ENCODE measurements at places on chromosomes 1 and 21.

GRCh38 chr1:207035877-207036551 lies 3.5 kb upstream of the C1orf116 start:
- DNase-seq = no peak

- DNase-seq = no peak
These were observed 8.4 kb downstream of the SYT11 start for GRCh38 chr1:155867766-155868165.

DNA sequence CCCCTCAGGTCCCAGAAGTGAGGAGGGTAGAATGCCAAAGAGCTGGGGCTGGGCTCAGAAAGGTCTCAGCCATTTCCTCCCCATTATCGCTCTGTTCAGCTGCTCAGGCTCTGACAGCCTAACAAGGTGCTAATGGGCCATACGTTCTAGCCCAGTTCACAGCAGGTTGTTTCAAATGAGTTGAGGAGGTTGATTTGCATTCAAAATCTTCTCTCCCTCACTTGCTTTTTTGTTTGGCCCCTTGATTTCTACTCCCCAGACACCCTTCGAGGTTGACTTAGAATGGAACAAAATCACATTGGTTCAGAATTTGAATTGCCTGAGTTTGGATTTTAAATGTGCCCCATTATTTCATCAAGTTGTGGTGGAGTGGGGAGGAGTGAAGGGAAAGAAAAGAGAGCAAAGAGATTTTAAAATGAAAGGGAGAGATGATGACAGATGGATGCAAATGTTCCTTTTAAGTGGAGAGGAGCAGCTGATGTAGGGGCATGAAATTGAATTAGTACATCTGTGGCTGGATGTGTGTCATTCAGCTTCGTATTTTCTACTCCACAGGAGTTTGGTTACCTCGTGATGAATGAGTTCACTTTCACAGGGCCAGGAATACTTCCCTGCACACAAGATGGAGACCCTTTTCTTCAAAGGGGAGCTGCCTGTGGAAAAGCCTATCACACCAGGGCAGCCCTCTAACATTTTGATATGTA lies 425.8 kb upstream of the CAMK1G start:
- DNase-seq = no peak

DNA sequence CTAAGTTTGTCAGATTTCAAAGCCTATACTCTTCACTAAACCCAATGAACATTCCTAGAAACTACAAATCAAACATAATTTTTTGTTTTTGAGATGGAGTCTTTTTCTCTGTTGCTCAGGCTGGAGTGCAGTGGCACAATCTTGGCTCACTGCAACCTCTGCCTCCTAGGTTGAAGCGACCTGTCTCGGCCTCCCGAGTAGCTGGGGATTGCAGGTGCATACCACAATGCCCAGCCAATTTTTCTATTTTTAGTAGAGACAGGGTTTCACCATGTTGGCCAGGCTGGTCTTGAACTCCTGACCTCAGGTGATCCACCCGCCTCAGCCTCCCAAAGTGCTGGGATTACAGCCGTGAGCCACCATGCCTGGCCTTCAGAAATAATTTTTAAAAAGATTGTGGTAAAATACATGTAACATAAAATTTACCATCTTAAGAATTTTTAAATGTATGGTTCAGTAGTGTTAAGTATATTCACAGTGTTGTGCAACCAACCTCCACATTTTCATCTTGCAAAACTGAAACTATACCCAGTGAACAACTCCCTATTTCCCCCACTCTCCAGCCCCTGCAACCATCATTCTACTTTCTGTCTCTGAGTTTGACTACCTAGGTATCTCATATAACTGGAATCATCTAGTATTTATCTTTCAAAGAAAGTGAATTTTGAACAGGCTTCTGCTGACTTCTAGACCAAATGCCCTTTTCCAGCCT lies 2.7 kb upstream of the CFAP141 start:
- DNase-seq = no peak

- no peak for DNase-seq
These were observed 35.7 kb upstream of the COL6A1 start for GRCh38 chr21:45945868-45946210.

- DNase-seq = no peak
These were observed 494.6 kb upstream of the RUNX1 start for GRCh38 chr21:35543746-35544145.

DNA sequence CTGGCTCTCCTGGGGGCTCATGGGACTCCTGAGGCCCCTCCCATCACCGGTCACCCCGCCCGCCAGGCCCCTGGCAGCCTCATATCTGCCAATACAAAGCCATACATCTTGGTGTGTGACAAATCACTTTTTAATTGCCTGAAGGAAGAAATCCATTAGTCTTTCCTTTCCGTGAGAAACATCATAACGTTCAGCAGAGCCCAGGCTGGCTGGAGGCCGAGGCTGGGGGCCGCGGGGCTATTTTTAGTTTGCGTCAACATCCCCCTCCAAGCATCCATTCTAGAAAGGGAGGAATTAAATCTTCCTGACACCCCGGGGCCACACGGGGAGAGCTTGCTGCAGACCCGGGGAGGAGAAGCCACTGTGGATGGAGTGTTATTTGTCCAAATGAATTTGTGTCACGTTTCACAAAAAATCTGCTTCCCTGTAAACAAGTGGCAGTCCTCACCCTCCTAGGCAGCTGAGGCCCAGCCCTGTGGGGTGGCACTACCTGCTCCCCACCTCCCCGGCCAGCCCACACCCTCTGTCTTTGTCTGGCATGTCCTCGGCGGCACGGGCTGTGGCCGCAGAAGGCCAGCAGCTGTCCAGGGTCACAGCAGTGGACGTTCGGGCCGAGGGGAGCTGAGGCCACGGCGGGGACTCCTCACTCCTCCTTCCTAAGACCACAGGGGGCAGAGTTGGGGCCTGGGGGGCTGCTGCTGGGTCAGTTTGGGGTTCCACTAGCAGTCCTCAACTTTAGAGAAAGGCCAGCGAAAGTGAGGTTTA lies 236.9 kb upstream of the VAMP3 start:
- DNase-seq = no peak

GRCh38 chr1:94741510-94741909 lies 78.6 kb upstream of the SLC44A3 start:
- DNase-seq = no peak

DNA sequence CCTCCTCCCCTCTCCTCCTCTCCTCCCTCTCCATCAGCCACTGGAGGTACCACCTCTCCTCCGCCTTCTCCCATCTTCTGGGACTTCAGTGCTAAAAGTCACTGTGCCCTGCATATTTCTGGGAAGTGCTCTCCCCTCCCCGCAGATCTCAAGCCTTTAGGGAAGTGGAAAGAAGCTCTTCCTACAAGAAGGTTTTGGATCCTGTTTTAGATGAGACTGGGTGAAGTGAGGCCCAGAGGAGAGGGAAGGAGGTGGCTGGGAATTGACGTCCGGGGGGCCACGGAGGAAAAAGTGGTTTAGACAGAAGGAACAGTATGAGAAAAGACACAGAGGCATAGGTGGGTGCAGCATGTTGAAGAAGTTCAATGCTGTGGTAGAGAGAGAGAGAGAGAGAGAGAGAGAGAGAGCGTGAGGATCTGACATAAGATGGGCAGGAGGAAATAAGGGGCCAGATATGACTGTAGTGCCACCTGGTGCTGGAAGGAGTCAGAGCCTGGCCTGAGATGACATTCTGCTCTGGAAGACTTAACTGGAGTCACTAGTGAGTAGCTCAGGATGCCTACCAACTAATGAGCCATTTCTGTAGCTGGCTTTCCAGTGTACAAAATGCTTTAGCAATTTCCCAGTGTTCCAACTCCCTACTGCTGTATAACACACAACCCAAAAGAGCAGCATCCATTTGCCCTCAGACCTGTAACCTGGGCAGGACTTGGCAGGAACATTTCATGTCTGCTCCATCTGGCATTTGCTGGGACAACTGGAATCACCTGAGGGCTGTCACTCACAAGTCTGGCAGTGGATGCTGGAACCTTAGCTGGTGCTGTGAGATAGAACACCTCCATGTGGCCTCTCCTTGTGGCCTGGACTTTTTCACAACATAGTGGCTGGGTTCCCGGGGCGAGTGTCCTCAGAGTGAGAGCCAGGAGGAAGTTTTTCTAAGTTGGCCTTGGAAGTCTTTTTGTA lies 16.6 kb upstream of the ZSCAN20 start:
- DNase-seq = peak; percentile 90

DNA sequence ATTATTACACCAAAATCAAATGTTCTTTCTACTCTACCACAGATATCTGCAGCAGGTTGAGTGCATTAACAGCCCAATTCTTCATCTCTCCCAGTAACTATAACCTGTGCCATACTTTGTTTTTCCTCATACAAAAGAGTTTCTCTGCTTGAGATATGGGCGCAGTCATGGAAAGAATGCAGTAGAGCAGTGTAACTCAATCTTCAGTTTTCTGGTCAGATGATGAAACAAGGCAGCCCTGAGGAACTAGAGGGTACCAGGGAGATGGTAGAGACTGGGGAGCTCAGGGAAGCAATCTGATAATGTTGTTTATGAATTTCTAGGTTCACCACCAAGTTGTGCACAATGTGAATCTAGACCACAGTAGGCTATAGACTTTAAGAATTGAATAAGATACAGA lies 39.6 kb downstream of the ASPM start:
- no peak for DNase-seq

GRCh38 chr1:8570465-8570864 lies 247.0 kb downstream of the RERE start:
- no peak for DNase-seq

GRCh38 chr1:112889052-112889768 lies 66.8 kb downstream of the SLC16A1 start:
- DNase-seq = no peak

- DNase-seq = peak; percentile 29
These were observed 16.8 kb upstream of the SH3GLB1 start for GRCh38 chr1:86687595-86687994.

GRCh38 chr1:194684636-194685035 lies 1498.2 kb upstream of the B3GALT2 start:
- no peak for DNase-seq

- no peak for DNase-seq
These were observed 48.3 kb upstream of the LHX8 start for GRCh38 chr1:75085931-75086330.

GRCh38 chr1:5951846-5952410 lies 40.3 kb downstream of the NPHP4 start:
- DNase-seq = no peak

GRCh38 chr1:208272713-208273112 lies 28.5 kb upstream of the PLXNA2 start:
- no peak for DNase-seq

DNA sequence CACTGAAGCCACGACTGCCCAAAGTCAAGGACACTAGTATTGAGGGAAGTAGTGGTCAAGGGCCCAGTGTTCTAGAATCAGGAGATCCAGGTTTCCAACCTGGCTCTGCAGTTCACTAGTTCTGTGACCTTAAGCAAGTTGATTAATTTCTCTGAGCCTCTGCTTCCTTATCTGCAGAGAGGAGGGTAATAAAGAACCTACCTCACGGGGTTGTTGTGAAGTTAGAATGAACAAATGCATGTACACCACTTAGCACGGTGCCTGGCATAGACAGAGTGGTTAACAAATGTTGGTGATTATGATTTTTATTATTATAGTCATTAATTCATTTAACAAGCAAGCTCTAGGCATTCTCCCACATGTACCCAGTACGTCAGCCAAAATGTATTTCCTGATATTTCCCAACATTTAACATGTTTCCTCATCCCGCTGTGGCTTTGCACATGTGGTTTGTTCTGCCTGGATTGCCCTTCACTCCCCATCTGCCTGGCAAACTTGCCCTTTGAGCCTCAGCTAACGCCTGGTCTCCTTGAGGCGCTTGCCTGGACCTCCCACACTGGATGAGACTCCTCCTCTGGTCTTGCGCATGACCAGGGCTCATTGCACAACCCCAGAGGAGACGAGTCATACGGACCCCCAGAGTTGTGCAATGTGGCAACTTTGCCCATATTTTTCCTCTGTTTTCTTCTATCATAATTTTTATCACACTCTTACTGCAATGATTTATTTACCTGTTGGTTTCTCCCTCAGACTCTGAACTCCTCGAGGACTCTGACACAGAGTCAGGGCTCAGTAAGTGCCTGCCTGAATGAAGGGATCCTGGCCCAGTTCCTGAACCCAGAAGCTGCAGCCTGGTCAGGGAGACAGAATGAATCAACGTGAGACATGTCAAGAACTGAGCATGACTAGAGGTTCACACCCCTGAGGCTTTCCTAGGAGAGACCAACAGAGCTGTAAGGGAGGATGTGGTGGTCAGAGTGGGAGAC lies 20.7 kb upstream of the MFSD2A start:
- peak; percentile 30 for DNase-seq

DNA sequence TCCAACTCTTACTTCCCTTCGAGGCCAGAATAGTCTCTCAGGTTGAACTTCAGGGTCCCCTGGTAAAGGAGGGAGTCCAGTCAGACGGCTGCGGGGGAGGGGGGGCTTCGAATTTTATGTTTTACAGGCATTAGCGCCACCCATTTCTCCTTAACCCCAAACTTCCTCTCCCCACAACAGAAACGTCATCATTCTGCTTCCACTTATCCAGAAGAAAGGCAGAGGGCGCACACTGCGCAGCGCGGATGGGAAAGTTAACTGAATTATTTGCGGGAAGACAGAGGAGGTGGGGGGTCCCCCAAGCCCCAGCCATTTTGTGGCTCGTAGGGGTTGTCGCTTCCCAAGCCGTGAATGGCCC lies 529 bp upstream of the PRMT2 start:
- DNase-seq = peak; percentile 90

- DNase-seq = peak; percentile 80
These were observed 41.0 kb downstream of the TGFBR3 start for GRCh38 chr1:91844862-91845528.

DNA sequence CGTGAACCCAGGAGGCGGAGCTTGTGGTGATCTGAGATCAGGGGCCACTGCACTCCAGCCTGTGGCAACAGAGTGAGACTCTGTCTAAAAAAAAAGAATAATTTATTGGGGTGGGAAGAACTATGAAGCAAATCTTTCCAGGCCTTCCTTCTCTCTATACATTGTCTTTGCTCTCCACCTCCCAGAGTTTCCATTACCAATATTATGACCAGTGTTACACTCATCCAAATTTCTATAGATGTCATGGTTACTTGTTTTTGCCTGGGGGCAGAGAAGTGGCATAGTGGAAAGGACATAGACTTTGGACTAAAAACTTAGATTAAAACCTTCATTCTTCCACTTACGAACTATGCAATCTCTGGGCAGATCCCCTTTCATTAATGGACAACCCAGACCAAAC lies 10.1 kb downstream of the FASLG start:
- DNase-seq = no peak

DNA sequence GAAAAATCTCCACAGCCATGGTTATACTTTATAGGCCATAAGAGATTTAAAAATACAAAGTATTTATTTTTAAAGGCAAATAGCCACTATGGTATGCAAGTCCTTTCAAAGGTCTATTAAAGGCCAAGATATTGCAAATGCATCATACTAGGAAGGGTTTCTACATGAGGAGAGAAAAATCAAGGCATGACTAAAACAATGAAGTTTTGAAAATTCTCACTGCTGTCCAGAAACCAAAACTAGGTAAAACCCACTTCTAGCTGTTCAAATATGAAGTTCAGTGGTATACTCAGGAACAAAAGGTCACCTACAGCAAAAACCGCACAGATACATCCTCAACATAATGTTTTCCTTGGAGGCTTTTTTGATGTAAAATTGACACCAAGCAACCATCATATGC lies 75.0 kb downstream of the EPS15 start:
- peak; percentile 66 for DNase-seq

- peak; percentile 69 for DNase-seq
These were observed 21.2 kb upstream of the PRKACB start for GRCh38 chr1:84122780-84123382.

GRCh38 chr1:167467126-167467710 lies 51.1 kb downstream of the CD247 start:
- DNase-seq = peak; percentile 13

Measured in astrocyte of the spinal cord (primary cell).